ENCODE measurements at places on chromosomes 13 and 19.
A peak's percentile ranks its signal among the peaks of the same experiment; 100 is the strongest.

GRCh38 chr19:46753420-46754155, 7.3 kb upstream of the STRN4 start:
- DNase-seq = peak; percentile 39

GRCh38 chr13:28718196-28718542, 601 bp downstream of the SLC46A3 start:
- DNase-seq = no peak

- DNase-seq = no peak
Observed at GRCh38 chr13:112072534-112073244, 5.7 kb downstream of the SOX1 start.

GRCh38 chr19:14189415-14189814, 16.6 kb downstream of the ADGRL1 start:
- no peak for DNase-seq

GRCh38 chr19:53844849-53845246, 20.7 kb upstream of the NLRP12 start:
- no peak for DNase-seq

GRCh38 chr13:43303033-43303729, 279.8 kb downstream of the DNAJC15 start:
- DNase-seq = no peak

DNA sequence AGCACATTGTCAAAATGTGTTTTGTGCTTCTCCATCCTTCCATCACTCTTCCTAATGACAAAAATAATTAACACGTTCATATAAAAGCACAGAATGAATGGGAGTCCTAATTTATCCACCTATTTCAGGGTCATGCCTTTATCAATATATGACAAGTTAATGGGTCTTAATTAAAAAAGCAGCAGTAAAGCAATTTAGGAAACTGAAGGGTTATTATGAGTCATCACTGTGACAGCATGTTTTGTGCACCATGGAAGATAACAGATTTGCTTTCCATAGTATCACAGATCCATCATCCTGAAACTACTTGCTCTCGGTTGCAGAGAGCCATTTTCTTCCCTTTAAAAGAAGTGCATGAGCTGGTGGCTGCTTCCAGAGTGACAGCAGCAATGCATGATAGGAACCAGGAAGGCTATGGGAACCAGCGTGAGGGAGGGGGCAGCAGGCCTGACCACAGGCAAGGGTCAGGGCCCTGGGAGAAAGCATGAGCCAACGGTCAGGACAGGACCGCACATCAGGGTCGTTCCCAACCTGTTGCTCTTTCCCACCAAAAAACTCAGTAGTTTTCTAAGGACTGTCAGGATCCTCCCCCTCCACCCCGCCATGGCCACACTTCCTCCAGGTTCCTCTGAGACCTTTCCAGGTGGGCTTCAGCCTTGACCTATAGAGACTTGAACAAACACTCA, 784.1 kb downstream of the UQCRFS1 start:
- DNase-seq = no peak

- no peak for DNase-seq
Observed at GRCh38 chr19:56258272-56258671, 14.3 kb upstream of the EDDM13 start.

DNA sequence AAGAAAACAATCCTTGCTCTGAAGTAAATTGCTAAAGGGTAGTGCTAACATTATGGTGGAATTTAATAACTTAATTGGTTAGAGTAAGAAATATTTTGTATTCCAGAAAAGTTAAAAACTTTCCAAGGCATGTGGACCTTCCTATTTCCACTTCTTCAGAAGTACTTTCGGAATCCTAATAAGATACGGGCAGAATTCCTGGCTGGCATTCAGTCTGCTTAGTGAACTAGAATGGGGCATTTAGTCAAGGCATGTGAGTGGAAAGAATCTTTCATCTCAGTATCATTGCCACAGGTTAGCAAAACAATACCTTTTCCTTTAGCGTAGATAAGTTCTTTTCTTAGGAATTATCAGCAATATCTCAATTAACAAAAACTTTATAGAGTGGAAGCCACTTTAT, 85.1 kb downstream of the TNFRSF19 start:
- no peak for DNase-seq

- no peak for DNase-seq
Observed at GRCh38 chr13:103288114-103288513, 221.9 kb upstream of the SLC10A2 start.

DNA sequence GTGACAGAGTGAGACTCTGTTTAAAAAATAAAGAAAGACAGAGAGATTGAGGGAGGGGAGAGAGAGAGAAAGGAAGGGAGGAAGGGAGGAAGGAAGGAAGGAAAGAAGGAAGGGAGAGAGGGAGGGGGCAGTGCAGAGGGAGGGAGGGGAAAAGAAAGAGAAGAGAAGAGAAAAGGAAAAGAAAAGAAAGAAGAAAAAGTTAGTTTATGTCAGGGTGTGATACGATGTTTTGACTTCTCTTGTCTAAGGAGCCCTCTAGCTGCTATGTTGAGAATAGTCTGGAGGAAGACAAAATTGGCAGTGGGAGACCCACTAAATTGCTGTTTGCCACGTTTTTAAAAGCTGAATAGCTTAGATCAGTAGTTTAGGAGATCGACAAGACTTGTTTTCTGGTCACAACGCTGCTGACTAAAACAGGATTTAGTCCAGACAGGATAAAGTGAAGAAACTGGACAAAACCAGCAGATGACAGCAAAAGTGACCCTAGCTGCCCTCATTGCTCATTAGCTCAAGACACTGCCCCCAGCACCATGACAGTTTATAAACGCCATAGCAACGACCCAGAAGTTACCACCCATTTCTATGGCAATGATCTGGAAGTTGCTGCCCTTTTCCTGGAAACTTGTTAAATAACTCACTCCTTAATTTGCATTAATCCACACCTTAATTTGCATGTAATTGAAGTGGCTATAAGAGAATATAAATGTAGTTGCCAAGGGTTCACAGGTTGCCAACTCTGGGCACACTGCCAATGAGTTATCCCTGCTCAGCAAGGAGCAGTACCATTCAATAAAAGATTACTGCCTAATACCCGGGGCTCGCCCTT, 11.1 kb downstream of the TEX101 start:
- no peak for DNase-seq

DNA sequence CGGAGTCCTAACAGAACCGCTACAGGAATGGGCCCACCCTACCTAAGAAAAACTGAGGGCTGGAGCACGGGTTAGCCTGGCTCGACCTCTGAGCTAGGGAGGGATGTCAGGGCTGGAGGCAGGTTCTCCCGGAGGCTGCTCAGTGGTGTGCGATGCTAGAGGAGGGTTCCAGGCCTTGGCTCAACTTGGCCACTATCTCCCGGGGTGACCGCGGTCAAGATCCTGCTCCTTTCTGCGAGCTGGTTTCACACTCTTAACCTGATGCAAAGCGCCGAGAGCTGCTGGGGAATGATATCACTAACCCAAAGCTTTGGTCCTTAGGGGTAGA, 301 bp downstream of the POP4 start:
- no peak for DNase-seq

- DNase-seq = no peak
Observed at GRCh38 chr13:69296130-69296529, 811.5 kb upstream of the ATXN8OS start.

All from stimulated activated CD8-positive, alpha-beta memory T cell treated with anti-CD3 and anti-CD28 coated beads, Interleukin-4, amount 100 ng/mL, for 24 hours (primary cell).